ENCODE measurements at places on chromosomes 1 and 21.

- DNase-seq, result no peak
Observed at GRCh38 chr1:96688767-96689166, 32.8 kb upstream of the PTBP2 start.

- no peak for DNase-seq
Observed at GRCh38 chr1:115126516-115126915, 37.2 kb upstream of the TSPAN2 start.

- DNase-seq, result no peak
Observed at GRCh38 chr1:116377541-116378529, 4.8 kb downstream of the ATP1A1 start.

DNA sequence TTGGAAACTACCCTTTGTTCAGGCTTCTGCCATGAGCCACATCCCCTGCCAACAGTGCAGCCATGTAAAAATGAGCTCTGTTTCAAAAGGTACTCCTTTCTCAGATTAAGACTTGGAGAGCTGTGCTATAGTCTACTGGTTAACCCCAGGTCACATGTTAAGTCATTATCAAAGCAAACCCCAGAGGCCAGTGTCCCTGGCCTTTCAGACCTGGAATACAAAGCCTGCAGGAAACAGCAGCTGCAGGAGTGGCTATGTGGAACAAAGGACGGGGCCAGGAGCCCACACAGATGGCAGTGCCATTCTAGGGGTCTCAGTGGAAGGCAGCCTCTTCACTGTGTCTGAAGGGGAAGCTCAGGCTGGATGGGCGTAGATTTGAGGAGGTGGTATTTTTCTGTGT is 6.7 kb downstream of the ZNF496 start:
- no peak for DNase-seq

DNA sequence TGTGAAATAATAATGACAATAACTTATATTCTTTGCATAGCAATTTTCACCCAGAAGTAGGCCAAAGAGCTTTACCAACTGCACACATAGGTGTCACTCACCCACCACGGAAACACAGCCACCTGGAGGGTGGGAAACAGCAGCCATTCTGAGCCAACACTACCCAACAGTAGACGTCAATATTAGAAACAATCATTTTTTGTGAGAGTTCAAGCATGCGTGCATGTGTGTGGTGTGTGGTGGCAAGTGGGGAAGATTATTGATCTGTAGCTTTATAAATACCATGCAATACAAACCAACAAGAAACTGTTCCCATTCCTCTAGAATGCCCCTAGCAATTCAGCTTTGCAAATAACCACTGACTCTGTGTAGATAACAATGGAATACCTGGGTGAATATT is 19.1 kb downstream of the PROX1 start:
- DNase-seq, result no peak

DNA sequence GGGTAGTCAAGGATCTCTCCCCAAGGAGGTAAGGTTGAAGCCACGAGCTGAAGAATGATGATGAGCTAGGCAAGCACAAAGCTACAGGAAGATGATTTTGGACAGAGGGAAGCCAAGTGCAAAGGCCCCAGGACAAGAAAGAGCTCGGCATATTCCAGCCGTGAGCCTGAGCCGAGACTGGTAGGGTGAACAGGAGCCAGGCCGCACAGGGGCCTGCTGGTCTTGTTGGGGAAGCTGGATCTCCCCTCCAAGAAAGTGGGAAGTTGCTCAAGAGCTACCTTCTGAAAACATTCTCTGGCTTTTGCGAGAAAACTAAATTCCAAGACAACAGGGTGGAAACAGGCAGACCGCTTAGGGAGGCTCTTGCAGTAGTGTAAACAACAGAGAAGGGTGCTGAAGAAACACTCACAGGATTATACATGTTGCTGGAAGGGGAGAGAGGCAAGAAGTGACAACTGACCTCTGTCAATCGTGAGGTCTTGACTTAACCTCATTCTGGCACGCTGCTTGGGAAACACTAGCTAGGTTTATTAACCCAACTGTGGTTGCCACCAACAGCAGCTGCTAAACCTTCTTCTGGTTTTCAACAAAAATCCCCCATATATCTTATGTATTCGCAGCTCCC is 625.2 kb downstream of the SMYD3 start:
- no peak for DNase-seq

DNA sequence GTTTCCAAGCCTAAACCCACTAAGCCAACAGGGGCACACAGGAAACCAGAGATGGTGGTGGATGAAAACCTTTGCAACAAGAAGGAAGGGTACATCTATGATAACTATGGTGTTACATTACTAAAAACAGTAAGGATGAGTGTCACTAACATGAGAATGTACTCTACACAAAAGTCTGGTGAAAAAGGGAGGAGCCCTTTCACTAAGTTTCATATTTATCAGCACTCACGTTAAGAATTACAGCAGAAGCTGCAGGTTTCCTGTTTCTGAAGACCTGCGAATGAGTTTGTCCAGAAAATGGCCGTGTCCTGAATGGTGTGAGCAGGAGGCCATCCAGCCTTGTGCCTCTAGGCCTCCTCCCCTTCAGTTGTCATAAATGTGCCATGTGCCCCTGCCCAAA is 17.8 kb downstream of the ABCG1 start:
- no peak for DNase-seq

DNA sequence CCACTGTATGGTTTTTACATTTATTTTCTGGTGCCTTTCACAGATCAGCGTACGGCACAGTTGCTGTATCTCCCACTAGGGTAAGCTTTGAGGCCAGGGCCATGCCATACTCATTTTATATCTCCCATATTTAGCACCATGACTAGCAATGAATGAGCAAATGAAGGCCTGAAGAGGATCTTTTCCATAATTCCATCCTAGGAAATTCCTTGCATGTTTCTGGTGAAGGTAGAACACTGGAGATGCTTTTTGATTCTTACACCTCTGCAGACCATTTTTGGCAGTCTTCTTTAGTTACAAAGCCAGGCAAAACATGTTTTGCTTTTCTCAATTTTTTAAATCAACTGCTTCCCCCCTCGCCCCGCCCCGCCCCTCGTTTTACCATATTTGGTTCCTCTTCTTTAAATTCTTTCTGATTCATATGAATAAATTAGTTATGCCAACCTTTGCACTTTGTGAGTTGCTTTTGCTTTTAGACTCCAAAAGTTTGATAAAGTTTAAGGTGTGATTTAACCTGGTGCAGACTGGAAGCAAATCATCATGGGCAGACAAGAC is 78.9 kb upstream of the AK4 start:
- peak; percentile 30 for DNase-seq

DNA sequence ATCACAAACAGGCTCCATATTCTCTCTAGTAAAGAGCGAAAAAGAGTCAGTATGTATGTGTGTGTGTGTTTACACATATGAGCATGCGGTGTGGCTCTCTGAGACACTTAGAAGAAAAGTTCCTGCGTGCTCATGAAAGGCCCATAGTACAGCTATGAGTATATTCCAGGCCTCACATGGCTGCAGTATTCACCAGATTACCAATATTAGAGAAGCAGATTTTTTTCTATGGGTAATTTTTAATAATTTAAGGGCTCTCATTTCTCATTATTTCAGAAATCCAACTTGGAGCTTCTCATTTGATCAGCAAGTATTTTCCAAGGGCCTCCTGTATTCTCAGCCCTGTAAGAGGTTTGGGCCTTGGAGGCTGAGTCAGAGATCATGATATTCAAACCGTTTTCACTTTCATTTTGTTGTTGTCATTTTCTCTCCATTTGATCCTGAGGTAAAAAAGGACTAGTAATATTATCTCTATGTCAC is 232.9 kb upstream of the SGIP1 start:
- peak; percentile 20 for DNase-seq

GRCh38 chr1:48777219-48777895 is 666 bp upstream of the BEND5 start:
- no peak for DNase-seq

GRCh38 chr1:52523376-52523775 is 29.5 kb downstream of the TUT4 start:
- no peak for DNase-seq

- peak; percentile 44 for DNase-seq
Observed at GRCh38 chr1:205480349-205480985, 24.0 kb upstream of the CDK18 start.

GRCh38 chr21:45347712-45348499 is 57.1 kb upstream of the COL18A1 start:
- no peak for DNase-seq

- DNase-seq, result no peak
Observed at GRCh38 chr1:159913451-159914192, 11.7 kb downstream of the TAGLN2 start.

DNA sequence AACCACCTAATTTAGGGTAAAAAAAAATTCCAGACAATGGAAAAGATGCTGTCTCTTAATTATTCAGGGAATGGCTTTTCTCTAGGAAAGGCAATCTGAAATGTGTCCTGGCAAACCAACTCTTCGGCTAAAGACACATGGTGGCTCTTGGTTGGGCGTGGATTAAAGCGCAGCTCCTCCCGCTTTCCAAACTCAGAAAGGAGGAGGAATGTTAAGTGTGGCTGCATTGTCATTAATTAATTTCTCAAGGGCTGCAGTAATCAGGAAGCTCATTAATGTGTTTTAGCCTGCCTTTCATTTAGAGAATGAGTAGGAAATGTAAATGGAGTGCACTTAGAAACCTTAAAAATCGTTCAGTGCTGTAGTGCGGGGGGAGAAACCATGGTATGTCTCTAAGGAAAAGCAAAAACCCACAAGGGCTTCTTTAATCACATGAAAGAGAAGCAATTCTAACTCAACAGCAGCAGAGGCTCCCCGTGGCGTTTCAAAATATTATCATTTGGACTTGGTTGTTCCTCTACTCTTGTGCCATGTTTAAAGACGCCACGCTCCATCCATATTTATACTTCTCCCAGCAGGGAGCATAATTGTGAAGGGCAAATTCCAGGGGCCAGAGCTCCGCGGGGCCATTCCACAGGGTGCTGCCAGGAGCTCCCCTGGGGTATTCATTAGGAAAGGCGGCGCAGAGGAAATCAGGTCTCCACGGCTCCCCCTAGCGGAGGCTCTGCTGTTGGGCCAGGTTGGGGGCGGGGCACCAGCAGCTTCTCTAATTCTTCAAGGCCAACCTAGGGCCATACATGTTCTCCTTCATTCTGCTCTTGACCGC is 91.9 kb upstream of the SSX2IP start:
- peak; percentile 70 for DNase-seq

GRCh38 chr1:17509363-17509762 is 30.1 kb upstream of the ARHGEF10L start:
- DNase-seq, result no peak

DNA sequence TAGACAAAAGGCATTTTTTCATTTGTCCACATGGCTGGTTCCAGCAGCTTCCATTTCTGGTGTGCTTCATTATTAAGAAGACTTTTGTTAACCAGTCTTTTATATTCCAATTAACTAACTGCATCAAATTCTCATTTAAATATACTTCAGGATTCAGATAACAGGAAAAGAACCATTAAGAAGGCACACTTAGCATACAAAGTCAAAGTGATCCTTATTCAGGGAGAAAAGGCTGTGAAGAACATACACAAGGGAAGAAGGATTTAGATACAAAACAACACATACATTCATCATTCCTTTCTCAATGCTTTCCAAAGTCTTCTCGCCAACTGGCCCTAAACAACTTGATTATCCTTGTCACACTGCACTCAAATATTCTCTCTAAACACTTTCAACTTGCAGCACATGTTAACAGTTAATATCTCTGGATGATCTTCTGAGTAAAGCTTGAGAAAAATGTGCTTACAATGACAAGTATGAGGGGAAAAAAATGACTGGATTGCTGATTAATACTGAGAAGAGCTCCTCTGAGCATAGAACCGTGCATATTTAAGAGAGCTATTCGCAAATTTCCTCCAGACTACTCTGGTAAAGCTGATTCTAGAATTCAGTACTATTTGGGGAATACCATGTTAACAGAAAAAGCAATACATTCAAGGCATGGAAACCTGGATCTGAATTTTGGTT is 225.2 kb upstream of the TNR start:
- DNase-seq, result no peak

DNA sequence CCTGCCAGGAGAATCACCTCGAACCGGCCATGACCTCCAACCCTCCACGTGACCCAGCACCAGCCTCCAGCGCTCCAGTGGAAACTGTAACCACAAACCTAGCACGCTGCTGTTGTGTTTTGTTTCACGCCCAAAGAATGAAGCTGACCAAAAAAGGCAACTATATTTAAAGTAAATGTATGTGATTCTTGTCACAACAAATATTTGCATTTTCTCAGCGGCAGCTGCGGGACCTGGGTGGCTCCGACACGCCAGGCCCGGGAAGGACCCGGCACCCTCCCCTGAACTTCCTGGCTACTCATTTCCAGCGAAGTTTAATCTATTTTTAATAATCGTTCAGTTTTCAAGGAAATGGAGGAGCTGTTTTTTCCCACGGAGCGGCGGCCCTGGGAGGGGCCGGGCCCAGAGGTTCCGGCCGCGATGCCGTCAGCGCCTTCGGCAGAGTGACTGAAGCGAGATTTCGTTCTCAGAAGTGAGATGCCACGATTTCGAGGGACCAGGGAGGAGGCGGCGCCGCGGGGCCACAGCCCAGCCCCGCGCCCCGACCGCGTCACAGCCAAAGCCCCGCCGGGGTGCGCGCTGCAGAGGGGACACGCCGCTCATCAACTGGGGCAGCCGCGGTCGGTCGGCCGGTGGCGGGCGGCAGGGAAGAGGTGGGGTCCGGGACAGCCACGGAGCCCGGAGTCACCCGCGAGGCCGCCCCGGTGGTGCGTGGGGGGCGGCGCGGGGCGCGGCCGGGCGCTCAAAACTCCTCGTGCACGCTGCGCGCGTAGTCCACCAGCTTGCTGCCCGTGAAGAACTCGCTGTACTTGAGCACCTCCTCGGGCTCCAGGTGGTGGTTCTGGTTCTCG is 3.0 kb upstream of the TNFRSF4 start:
- no peak for DNase-seq

- no peak for DNase-seq
Observed at GRCh38 chr1:228020686-228021354, 14.0 kb downstream of the WNT3A start.

- no peak for DNase-seq
Observed at GRCh38 chr1:162094271-162094670, 24.8 kb downstream of the NOS1AP start.

DNA sequence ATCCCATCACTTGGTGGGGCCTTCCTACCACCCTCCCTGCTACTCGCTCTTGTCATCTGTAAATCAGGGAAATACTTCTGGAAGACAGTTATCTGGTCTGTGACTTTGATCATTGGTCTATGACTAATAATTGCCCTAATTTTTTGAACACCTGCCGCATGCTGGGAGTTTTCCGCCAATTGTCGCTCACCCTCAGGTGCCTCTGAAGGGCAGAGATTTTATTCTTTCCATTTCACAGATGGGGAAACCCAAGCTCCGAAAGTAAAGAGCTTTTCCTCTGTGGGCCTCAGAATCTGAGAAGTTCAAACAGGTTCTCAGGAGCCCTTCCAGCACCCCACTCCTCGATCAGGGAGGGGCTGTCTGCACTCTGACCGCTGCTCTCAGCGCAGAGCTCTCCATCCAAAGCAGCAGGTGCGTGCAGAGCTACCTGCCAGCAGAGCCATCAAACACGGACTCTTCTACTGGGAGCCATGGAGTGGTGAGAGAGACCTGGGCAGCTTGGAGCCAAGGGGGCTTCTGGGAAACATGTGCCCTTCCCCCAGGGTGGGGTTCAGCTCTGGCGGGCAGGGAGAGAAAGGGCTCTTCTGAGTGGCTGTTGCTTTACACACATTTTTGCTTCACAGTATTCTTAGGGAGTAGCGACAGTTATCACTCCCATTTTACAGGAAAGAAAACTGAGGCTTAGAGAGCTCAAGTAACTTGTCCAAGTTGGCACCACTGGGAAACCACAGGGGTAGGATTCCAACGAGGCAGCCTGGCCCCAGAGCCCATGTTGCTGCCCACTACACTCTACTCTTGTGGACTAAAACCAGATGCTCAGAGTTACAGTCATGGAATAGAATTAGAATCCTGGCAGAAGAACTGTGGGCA is 5.8 kb upstream of the RUNX3 start:
- DNase-seq, result no peak
